Thoracic aorta (tissue), 2 donors: ENCODE measurements at places on chromosomes 5 and 9. TPM values are rescaled to one million over a fixed set of nuclear protein-coding genes. Genes with fewer than 3 reads are reported as not detected.

- DNase-seq: no peak
Observed at GRCh38 chr9:105206496-105206820, 38.0 kb upstream of the SLC44A1 start.

GRCh38 chr9:98861781-98862504 lies 54.5 kb downstream of the GALNT12 start:
- no peak for DNase-seq

DNA sequence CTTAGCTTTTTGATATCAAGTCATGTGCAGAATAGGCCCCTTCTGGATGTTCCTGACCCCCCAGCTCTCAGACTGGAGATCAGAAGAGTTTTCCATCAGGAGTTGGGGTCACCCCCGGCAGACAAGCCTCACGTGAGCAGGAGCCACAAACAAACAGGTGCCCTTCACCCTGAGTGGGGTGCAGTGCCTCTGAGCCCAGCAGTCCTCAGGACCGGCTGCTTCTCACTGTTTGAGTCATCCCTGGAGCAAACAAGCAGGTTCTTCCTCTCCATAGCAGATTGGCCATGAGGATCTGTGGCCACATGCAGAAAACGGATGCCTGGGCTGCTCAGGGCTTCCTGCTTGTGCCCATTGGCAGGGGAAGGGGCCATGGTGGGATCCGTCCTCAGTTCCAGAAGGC lies 47.0 kb downstream of the LRSAM1 start:
- DNase-seq: no peak

GRCh38 chr5:161093100-161093499 lies 241.1 kb upstream of the ATP10B start:
- DNase-seq: no peak

CYLC2 gene
- total RNA-seq: not detected
